ENCODE measurements at places on chromosomes 1 and 21.
A peak's percentile ranks its signal among the peaks of the same experiment; 100 is the strongest.

DNA sequence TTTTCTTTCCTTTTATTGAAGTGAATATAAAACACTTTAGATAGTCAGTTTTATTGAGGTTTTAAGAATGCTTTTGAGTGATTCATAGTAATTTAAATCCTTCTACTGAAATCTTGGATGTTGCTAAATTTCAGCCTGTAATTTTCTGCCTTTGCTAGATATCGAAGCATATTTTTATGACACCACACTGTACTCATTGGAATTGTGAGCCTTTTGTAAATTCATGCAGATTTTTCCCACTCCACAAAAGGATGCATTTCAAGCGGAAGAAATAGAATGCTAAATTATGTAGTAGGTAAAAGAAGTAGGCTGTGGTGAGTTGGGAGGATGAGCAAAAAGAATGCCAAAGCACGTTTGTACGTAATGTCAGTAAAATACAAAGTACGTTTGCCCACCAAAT, 13.8 kb downstream of the SNX7 start:
- DNase-seq: no peak

GRCh38 chr1:243455760-243456651, 200.2 kb downstream of the SDCCAG8 start:
- no peak for DNase-seq

- DNase-seq: no peak
These were observed 1.3 kb upstream of the GALE start for GRCh38 chr1:23801876-23802275.

GRCh38 chr1:230306169-230306568, 120.0 kb downstream of the PGBD5 start:
- no peak for DNase-seq

- DNase-seq: no peak
These were observed 35.5 kb upstream of the LRRC52 start for GRCh38 chr1:165508291-165508690.

DNA sequence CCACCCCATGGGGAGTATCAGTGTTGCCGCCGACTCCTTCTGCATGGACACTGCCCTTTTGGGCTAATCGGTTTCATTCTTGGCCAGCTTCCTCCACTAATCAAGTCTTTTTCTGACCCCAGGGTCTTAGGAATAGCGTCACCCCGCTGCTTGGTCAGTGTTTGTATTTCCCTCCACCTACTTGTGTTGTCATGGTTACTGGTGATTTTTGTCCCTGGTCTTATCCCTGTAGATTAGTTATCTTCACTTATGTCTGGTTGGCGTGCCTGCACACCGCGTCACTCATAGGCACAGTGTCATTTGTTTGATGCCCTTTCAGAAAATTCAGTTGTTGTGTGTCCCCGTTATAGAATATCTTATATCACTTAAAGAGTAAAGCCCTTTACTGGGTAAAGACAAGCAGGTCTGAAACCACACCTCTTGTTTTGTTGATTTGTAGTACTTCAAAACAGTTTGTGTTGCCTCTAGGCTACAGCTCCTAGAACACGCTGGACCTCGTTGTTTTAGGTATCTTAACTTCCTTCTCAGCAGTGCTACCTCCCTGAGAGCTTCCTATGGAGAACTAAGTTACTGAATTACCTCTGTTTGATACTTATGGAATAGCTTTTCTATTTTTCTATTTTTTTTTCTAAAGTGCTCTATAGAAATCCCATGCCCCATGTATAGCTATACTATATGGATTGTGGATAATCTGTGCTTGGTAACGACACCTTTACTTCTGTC, 868 bp downstream of the PPP1R12B start:
- DNase-seq: peak; percentile 65

DNA sequence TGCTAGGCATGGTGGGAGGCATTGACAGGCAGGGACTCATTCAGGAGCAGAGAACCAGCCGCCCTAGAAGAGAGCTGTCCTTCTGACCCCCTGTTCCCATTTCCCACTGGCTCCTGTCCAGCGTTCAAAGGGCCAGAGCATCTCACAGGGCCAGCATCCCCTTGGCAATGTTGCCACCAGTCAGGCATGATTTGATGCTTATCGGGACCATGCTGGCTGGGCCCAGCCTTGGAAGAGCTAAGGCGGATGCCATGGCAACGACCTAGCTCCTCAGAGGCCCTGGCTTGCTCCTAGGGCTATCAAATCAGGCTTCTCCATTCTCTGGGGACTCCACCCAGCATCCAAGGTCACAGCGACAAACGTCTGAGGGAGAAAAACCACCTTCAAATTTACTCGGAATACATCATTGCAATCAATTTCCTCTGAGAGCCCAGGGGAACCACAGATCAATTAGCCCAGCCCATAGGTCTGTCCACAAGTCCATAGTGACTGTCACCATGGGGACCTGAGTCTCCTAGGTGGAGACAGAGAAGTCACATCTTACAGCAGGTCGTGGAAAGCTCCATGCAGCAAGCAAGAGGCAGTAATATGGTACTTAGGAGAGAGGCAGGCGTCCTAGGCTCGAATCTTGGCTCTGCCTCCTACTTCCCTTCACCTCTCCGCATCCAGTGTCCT, 14.1 kb upstream of the VWA5B1 start:
- no peak for DNase-seq

DNA sequence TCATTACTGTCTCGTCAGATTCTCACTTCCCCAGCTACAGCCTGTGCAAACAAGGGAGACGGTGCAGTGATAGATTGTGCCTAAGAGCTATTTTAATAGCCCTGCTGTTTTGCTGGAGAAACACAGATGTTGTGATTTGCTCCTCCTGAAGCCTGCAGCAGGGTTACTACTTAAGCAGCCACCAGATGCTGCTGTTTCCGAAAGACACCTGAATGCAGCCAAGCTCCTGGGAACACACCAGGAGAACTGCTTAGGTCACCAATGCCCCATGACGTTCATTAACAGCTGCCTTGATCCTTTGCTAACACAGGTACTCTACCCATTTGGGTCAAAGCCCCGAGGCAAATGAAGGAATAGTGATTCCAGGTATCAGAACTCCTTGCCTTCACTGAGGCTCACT, 411.8 kb upstream of the DAB1 start:
- no peak for DNase-seq

DNA sequence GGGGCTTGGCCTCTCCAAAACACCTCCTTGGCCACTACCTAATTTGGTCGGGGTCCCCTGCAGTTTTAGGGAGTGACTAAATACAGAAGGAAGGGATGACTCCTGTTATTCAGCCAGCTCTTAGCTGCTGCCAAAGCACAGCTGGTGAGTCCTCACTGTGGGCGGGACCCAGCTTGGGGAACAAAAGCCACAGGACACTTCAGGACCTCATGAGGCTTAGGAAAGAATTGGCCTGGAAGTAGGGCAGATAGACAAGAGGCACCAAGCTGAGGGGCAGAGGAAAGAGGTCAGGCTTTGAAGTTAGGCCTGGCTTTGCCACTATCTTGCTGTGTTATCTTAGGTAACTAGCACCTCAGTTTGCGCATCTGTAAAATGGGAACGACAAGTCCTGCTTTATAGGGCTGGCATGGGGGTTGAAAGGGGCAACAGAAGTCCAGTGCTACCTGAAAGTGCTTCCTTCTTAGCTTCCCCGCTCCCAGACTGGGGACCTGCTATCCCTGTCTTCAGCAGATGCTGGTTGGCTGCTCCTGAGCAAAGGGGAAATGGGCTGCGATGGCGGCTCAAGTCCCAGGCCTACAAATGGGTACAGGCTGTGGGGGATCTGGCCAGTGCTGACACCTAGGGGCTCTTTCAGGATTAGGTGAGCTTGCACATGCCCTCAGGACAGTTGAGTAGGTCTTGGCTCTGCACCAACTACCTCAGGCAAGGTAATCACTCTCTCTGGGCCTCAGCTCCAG, 15.7 kb downstream of the IFI6 start:
- DNase-seq: peak; percentile 23

GRCh38 chr1:172851856-172852255, 193.0 kb downstream of the FASLG start:
- no peak for DNase-seq

DNA sequence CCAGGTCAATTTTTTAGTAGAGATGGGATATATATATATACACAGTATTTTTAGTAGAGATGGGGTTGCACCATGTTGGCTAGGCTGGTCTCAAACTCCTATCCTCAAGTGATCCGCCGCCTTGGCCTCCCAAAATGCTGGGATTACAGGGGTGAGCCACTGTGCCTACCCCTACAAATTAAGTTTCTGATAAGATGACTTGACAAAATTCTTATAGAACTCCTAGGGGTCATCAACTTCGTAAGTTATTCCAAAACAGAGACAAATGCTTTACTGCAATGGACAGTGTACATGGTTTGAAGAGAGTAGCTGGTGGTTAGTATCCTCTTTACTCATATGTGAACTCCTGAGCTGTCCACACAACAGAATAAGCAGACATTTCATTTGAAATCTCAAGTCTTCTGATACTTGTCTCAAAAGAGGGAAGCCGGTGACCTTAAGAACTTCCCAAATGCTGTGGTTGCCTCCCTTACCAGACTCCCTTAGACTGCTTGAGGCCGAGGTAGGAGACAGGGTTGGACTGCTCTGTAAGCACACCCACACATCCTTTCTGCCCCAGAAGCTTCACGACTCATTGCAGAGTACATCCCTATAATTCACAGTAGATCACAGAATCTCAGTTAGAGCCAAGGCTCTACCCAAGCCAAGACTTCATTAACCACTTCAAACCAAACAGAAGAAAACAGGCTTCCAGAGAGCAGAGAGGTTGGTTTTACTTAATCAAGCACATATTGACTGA, 244.1 kb upstream of the IRF2BP2 start:
- DNase-seq: peak; percentile 37

DNA sequence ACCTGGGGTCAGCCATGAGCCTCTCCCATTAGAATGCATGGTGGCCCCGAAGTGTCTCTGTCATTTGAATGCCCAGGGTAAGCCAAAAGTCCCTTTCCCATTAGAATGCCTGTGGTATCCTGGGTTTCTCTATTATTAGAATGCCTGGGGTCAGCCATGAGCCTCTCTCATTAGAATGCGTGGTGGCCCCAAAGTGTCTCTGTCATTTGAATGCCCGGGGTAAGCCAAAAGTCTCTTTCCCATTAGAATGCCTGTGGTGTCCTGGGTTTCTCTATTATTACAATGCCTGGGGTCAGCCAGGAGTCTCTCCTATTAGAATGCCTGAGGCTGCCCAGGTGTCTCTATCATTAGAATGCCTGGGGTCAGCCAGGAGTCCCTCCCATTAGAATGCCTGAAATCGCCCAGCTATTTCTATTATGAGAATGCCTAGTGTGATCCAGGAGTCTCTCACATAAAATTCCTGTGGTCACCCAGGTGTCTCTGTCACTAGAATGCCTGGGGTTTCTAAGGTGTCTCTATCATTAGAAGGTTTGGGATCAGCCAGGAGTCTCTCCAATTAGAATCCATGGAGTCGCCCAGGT, 65.5 kb downstream of the RNF187 start:
- no peak for DNase-seq

DNA sequence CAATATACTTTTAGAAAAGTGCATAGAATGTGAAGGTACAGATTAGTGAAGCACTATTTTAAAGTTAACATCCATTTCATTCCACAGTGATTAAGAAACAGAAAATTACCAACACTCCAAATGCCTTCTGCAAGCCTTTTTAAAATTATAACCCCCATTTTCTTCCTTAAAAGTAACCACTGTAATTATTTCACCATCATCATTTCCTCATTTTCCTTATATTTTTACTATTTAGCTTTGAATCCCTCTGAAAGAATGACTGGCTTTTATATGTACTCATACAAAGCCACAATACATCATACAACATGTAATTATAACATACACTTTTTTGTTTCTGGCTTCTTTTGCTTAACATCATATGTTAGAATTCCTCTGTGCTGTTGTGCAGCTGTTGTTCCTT, 6.5 kb upstream of the NEGR1 start:
- peak; percentile 12 for DNase-seq

DNA sequence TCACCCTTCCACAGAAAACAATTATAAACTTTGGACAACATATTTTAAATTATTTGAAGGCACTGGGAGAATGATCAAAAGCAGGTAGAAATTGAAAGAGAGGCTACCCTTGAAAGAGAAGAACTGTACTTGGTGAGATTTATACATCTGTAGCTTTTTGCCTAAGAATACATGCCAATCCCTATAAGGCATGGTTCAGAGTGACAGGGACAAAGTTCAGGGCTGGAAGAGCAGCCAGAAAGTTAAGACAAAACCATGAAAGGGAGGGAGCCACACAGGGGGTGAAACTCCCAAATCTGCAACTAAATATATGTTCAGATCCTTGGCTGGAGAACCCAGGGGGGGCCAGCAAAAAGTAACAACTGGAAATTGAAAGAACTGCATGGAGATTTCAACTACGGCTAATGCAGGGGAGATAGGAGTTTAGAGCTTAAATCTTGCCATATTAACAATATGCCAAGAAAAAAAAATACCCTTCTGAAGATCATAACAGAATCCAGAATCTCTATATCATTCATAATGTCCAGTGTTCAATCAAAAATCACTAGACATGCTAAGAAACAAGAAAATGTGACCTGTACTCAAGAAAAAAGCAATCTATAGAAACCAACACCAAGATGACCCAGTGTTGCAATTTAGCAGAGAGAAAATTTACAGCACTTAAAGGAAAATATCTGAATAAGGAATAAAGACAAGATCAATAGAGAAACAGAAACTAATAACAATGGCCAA, 25.5 kb downstream of the PACC1 start:
- no peak for DNase-seq

GRCh38 chr1:31238986-31239613, 587 bp downstream of the NKAIN1 start:
- DNase-seq: no peak

DNA sequence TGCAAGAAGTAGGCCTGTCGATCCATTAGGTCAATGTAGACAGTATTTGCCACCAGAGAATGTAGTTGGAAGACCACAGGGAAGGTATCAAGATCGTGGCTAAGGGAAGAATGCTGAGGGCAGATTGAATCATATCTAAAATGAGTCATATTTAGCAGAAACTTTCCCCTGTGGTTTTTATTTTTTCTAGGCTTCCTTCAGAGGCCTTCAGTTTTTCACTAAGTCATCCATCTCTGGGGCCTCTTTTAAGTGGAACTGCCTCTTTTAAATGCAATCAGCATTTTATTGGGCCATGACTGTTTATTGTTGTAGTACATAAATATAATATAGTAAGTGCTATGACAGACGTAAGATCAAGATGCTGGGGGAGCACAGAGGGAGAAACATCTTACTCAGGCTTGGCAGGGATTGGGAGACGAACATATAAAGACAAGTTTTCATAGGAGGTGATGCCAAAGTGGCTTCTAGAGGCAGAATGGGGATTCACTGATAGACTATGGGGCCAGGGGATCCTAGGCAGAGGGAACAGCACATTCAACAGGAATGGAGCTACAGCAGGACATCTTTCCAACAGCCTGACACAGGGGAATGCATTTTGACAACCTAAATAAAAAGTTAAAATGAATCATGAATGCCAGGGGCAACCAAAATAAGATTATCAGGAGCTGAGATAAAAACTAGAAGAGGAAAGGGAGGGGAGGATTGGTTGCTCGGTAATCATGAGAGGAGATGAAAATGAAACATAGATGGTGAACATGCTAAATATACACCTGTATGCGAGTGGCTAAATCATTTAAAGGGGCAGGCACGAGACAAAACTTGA, 20.1 kb downstream of the UBE2U start:
- no peak for DNase-seq

GRCh38 chr1:63671514-63671913, 78.3 kb downstream of the PGM1 start:
- DNase-seq: no peak
